ENCODE measurements at places on chromosomes 7 and 10.

- no peak for DNase-seq
These were observed 48.9 kb upstream of the PAX2 start for GRCh38 chr10:100696477-100696901.

- DNase-seq: peak; percentile 80
These were observed 14.0 kb downstream of the DNAJB12 start for GRCh38 chr10:72340510-72341261.

DNA sequence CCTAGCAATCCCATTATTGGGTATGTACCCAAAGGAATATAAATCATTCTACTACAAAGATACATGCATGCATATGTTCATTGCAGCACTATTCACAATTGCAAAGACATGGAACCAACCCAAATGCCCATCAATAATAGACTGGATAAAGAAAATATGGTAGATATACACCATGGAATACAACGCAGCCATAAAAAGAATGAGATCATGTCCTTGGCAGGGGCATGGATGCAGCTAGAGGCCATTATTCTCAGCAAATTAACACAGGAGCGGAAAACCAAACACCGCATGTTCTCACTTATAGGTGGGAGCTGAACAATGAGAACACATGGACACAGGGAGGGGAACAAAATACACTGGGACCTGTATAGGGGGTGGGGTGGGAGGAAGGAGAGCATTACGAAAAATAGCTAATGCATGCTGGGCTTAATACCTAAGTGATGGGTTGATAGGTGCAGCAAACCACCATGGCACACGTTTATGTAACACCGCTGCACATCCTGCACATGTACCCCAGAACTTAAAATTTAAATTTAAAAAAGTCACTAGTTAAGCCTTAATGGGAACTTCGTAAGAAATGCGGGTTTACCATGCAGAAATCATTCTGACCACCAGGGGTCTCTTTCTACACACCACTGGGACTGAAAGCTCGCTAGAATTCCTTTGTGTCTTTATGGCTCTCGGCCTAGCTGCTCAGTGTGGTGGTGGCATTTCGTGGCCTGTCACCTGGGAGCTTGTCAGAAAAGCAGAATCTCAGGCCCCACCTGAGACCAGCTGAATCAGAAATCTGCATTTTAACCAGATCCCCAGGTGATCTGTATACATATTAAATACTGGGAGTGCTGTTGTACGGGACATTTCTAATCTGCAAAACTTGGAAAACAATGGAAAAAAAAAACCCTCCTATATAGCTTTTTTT is 9.5 kb downstream of the ANKRD1 start:
- peak; percentile 36 for DNase-seq

GRCh38 chr10:110566472-110567200 is 859 bp upstream of the SMC3 start:
- DNase-seq: no peak

DNA sequence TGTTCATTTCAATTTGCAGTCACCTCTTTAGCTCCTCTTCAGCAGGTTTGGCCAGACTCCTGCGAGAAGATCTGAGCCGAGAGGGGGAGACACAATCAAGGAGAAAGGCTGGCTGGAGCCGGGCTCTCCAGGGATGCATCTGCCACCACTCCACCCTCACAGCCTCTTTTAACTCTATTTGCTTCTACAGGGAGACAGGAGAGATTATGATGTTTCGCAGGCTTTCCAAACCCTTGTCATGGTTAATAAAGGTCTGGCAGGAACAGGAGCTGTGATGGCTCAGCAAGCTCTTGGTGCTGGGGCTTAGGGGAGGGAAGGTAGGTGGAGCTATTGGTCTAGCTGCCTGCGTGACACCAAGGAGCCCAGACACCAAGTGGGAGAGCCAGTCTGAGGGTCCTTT is 448.1 kb upstream of the PODXL start:
- no peak for DNase-seq

GRCh38 chr7:24825381-24825794 is 68.1 kb upstream of the GSDME start:
- no peak for DNase-seq

DNA sequence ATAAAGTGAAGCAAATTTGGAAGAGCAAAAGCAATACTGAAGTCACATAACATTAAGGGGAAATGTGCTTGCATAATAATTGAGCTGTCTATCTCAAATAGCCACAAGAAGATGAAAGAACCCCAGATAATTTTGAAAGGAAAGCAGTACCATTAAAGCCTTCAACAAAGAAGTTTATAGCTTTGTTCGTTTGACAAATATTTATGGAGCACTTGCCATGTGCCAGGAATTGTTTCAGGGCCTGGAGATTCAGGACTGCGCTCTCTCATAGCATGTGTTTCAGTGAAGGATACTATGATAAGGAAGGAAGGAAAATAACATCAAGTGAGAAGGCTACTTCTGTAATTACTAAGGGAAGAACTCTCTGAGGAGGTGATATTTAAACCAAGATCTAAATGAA is 212.3 kb upstream of the CSTF2T start:
- DNase-seq: no peak

GRCh38 chr10:135132-135600 is at the start of gene ZMYND11:
TSS of gene ZMYND11 (plus strand) at chr10:135455. CDS start at chr10:180013, 44,558 bp downstream.
- peak; percentile 38 for DNase-seq

GRCh38 chr10:8150401-8150905 is 96.0 kb downstream of the GATA3 start:
- no peak for DNase-seq

- no peak for DNase-seq
These were observed 271.9 kb upstream of the MKI67 start for GRCh38 chr10:128398118-128398517.

GRCh38 chr7:115812794-115813193 is 217.8 kb downstream of the TFEC start:
- DNase-seq: no peak

- no peak for DNase-seq
These were observed 168.8 kb upstream of the PPP2R2D start for GRCh38 chr10:131731780-131732630.

DNA sequence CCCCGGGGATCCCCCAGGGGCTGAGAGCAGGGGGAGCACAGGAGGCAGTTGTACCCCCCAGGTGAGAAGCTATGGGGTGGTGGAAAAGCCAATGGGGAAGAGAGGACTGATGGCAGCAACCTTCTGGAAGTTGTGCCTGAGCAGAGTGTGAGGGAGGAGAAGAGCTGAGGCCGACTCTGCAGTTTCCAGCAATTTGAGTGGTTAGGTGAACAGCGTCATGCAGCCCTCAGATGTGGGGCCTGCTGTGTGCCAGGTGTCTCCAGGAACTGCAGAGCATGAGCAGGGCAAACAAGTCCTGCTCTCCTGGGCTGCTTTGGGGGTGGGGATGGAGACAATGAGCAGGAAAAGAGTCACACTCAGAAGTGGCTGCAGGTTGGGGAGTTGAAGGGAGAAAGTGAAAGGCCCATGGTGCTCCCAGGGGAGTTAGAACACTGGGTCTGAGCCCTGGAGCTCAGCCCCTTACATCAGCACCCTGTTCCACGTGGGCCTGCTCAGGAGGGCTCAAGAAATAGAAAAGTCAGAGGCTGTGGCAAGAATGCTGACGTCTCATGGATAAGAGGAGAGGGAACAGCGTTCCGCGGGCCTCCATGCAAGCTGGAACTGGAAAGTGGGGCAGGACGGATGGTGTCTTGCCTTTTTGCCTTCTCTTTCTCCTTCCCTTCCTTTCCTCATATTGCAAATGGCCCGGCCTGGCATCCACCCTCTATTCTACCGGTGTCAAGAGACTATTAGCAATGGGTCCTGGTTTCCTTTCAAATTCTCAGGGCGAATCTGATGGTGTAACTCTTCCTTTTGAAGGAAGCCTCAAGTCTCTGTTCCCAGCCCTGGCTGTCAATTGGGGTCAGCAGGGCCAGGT is 4.0 kb upstream of the AFAP1L2 start:
- no peak for DNase-seq

DNA sequence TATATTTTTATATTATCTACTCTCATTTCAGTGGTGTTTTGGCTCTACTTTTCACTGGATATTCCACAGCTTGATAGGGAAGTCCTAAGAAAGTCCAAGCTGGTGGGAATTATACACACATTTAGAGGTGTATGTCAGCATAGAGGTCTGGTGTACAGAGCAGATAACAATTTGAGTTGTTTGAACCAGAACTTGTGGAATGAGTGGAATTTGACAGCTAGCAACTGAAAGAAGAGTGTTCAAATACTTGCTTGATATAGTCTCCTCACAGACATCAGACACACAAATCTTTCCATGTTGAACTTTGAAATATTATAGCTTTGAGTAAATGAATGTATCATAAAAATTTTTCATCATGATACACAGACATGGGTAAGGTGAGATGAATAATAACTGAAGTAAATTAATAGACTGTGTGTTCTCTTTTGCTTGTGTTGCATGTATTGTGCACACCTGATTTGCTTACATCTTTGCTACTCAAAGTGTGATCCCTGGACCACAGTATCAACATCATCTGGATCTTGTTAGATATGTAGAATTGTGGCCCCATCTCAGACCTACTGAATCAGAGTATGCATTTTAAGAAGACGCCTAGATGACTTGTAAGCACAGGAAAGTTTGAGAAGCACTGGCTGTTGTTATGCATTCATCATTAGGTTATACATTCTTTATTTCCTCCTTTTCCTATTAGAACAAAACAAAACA is 91.5 kb downstream of the ABCA13 start:
- DNase-seq: no peak

- no peak for DNase-seq
These were observed 546.4 kb downstream of the TNS3 start for GRCh38 chr7:47035522-47035921.

DNA sequence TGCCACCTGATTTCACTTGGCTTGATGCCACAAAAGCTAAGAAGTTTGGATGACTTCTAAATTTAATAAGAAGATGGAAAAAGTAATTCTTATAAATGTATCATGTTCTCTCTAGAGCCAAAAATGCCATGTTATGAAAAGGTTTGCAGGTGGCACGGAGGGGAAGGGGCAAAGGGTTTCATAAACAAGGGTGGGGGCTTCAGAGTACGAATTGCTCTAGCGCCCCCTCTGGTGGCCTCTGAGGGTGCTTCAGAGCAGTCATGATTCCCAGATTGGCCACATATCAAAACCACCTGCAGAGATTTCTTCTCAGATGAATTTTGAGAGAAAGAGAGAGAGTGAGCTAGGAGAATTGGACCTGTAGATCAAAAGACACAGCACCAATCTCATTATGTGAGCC is 208.6 kb upstream of the YAE1 start:
- DNase-seq: no peak

- no peak for DNase-seq
These were observed 417.2 kb upstream of the C7orf33 start for GRCh38 chr7:148173369-148173768.

GRCh38 chr10:87596351-87596750 is 63.3 kb upstream of the PAPSS2 start:
- DNase-seq: no peak

- DNase-seq: no peak
These were observed 308.2 kb downstream of the IPMK start for GRCh38 chr10:57959318-57960006.

DNA sequence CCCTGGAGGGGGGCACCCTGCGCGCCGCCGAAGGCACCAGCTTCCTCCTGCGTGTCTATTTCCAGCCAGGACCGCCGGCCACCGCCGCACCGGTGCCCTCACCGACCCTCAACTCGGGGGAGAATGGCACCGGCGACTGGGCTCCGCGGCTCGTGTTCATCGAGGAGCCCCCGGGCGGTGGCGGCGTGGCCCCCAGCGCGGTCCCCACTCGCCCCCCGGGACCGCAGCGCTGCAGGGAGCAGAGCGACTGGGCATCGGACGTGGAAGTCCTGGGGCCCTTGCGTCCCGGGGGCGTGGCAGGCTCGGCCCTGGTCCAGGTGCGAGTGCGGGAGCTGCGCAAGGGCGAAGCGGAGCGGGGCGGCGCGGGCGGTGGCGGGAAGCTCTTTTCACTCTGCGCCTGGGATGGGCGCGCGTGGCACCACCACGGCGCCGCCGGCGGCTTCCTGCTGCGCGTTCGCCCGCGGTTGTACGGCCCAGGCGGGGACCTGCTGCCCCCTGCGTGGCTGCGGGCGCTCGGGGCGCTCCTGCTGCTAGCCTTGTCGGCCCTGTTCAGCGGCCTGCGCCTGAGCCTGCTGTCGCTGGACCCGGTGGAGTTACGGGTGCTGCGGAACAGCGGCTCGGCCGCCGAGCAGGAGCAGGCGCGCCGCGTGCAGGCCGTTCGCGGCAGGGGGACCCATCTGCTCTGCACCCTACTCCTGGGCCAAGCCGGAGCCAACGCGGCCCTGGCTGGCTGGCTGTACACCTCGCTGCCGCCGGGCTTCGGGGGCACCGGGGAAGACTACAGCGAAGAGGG is 594 bp downstream of the CNNM1 start:
- DNase-seq: no peak

- DNase-seq: peak; percentile 22
These were observed at the start of gene VWA2 for GRCh38 chr10:114239117-114239993. TSS of gene VWA2 (plus strand) at chr10:114239254. CDS start at chr10:114248714, 9,460 bp downstream.

GRCh38 chr7:25216837-25217236 is 11.4 kb downstream of the NPVF start:
- no peak for DNase-seq

GRCh38 chr7:107989618-107990373 is 13.2 kb downstream of the LAMB1 start:
- no peak for DNase-seq

DNA sequence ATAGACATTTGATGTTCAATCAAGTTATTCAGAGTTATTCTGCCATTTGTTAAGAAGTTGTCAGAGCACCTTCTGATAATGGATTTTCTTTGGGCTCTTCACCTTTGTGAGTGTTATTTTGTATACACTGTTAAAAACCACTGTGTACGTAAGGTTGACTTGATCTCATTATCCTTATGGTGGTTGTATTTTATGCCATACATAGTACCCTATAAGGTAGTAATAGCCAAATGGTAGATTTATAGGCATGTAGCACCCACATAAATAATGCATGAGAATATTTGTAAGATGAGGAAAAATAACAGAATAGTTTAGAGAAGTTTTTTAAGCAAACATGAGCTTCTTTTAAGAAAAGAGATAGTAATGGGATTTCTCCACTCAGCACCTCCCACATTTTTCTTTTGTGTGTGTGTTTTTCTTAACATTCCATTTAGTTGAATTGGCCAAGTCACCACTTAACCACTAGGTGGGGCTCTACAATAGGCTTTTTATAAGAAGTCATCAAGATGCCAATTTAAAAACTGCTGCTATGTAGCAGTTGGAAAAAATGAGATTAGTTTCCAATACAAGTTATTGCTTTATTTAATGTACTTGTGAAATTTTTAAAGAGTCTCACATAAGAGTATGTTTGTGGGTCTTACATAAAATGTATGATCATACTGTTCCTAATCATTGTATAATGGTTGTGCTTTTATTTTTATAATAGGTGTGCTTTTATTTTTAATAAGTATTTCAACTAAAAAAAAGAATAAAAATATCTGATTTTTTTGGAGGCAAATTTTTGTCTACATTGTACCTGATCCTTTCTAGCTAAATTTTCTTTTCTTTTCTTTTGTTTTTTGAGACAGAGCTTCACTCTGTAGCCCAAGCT is 41.1 kb upstream of the STMP1 start:
- DNase-seq: no peak

GRCh38 chr7:65980478-65981250 is 1.3 kb downstream of the GUSB start:
- DNase-seq: peak; percentile 30
